ENCODE measurements at places on chromosomes 2 and 18.

DNA sequence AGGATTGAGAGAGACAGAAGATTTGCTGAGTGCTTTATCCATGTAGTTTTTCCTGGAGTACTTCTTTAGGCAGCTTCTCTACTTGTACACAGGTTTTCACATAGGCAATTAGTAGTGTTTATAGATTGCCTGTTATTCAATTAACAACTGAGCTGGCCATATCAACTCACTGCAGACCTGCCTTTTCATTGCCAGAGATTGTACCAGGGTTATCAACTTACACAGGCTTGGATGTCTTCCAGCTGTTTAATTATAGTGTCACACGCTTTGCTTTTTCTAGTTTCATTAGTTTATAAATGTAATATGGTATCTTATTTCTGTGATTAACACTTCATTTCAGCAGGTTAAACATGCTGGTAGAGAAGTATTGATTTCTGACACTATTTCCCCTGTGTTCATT is 125.9 kb downstream of the GPD2 start:
- DNase-seq: peak; percentile 89

- DNase-seq: no peak
Measured at GRCh38 chr2:162174746-162175145, 22.7 kb upstream of the GCG start.

DNA sequence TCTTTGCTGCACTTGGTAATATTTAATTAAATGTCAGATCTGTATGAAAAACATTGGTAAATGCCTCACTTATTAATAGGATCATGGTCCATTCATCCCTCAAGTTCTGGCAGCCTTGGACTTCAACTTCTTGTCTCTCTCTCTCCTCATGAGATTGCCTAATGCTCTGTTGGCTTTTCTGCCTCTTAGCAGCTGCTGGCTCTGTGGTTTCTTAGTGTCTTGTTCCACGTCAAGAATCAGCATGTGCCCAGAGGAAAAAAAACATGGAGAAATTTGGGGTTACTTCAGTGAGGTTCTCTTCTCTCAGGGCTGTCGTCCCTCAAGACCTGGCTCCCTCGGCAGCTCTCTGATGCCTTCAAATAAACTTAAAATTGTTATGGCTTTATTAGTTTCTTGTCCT is 75.4 kb downstream of the TAF4B start:
- DNase-seq: no peak

- DNase-seq: peak; percentile 12
Measured at GRCh38 chr2:130391872-130392670, 36.2 kb downstream of the PTPN18 start.

DNA sequence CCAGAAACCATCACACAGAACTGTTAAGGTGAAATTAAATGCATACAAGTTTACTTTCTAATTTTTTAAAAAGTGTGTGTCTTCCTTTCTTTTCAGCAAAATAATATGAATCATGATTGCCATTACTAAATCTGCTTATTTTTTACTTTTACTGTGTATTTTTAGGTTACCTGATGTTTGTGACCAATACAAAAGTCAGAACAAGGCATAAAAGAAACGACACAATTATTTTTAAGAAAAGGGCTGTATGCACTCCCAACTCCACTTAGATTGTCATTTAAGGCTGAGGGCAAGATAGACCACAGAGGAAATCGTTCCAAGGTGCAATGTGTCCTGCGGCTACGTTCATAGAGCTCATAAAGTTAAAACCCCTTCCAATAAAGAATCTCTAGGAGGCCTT is 797.0 kb downstream of the TDRD15 start:
- DNase-seq: no peak

GRCh38 chr2:105081006-105081601 is 43.2 kb downstream of the MRPS9 start:
- DNase-seq: no peak

GRCh38 chr2:113178069-113178746 is 4.4 kb downstream of the PSD4 start:
- DNase-seq: no peak

- no peak for DNase-seq
Measured at GRCh38 chr2:236847023-236847422, 238.7 kb upstream of the COPS8 start.

DNA sequence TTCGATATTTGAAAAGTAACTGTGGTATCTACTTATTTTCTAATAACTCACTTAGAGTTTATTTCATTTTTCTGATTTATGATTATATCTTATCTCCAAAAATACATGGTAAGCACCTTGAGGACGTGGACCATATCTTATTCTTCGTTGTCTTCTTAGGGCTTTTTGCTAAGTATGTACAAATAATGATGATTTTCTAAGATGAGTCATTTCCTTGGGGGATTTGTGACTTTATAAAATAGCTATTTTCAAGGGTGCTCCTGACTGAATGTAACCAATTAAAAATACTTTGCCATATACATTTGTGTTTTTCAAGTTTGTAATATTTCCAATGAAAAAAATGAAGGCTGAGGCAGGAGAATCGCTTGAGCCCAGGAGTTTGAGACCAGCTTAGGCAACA is 56.3 kb downstream of the GREB1L start:
- no peak for DNase-seq

DNA sequence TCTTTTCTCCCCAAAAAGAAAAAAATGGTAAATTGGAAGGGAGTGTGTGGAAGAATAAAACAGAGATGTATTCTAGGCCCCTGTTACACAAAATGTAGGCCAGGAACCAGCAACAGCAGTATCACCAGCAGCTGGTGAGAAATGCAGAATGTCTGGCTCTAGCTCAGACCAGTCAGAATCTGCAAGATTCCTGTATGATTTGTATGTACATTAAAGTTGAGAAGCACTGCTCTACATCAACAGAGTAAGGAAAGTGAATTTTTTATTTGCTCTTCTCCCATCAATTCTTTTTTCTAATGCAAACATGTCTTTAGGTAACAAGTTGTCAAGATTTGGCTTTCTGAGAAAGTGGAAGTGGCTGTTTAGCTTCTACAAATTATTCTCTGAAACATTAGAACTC is 235.4 kb upstream of the FANCL start:
- no peak for DNase-seq

- DNase-seq: peak; percentile 42
Measured at GRCh38 chr2:191166111-191166755, 15.4 kb upstream of the STAT4 start.

DNA sequence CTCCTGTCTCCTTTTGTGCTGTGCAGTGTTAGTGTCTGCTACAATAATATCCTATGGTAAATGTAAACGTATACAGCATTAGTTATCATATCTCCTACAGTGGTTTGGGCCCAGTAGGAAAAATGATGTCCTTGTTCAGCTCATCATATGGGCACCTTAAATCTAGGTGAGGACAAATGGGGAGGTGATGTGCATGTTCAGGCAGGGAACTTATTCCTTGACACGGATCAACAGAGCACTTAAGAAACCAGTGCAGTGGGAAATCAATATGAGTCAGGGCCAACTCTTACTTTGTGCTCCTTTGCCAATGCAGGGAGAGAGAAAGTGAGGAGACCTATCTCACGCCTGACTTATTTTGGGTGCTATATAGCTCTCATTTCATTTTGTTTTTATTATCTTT is 76.4 kb downstream of the KLHL14 start:
- DNase-seq: no peak

- no peak for DNase-seq
Measured at GRCh38 chr2:219230059-219230540, 494 bp downstream of the ANKZF1 start.

DNA sequence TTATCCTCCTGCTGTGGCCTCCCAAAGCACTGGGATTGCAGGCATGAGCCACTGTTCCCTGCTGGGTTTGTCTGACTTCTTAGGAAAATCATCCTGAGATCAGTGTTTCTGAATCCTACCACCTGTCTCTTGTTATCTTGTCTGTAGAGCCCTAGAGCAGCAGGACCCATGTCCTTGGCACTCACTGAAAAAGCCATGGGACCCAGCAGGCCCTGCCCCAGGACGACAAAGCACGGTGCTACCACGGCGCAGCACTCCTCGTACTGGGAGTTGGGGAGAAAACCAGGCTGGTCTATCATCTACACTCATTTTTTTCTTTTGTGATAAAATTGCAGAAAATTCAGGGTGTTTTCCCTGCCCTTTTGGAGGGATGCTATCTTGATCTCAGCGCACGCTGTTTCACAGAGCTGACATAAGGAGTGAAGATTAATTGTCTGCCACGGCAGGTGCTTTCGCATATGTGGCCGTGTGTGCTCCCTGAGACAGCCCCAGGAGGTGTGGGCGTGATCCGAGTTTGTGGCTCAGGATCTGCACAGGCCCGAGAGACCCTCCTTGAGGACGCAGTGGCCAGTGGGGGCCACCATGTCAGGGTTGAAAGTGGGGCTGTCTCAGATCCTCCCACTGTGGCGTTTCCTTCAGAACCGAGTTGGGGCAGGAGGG is 179.1 kb downstream of the LDLRAD4 start:
- no peak for DNase-seq

DNA sequence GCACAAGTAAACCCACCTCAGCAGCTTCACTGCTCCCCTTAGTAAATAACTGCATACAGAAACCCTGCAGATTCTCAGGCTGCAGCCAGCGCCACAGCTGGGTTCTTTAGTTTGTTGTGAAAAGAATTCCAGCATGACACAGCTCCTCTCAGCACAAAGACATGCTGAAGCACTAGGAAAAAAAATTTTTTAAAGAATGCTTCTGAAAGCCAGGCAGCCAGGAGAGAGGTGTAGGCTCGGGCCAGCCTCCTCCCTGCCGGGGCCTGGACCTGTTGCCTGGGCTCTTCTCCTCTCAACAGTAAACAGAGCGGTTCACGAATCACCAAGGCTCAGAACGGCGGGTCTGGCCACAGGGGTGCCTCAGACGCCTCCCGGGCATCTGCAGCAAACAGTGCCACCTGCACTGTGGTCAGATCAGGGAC is 95.7 kb upstream of the POU3F3 start:
- DNase-seq: no peak

DNA sequence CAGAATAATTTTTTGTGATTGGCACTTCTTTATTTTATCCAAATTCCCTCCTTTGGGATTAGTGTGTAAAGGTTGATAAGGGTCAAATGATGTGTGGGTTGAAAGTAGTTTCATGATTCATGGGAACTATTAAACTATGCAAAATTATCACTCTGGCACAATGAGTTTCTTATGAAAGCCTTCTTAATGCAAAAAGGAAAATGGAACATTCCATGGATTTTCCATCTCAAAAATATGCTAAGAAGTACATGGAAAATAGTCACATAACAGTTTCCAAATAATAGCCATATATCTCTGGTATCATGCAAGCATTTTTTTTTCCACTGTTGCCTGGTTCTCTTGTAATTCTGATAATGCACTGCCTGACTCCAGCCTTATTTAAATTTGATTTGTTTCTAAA is 639.7 kb downstream of the NR4A2 start:
- DNase-seq: no peak

DNA sequence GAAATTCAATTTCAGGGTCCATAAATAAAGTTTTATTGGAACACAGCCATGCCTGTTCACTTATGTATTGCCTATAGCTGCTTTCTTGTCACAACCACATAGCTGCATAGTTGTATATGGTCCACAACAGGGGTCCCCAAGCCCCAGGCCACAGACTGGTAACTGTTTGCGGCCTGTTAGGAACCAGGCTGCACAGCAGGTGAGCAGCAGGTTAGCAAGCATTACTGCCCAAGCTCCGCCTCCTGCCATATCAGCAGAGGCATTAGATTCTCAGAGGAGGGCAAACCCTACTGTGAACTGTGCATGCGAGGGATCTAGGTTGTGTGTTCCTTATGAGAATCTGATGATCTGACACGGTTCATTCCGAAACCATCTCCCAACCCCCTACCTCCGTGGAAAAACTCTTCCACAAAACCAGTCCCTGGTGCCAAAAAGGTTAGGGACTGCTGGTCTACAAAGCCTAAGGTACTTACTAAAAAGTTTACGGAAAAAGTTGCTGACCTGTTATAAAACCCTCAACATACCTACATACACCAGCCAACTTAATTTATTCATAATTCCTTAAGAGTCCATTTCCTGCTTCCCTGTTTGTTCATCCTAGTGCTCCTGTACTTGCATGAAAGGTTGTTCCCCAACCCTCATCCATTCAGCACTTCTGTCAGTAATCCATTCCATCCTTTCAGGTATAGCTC is 40.1 kb downstream of the NDUFAF7 start:
- DNase-seq: no peak

DNA sequence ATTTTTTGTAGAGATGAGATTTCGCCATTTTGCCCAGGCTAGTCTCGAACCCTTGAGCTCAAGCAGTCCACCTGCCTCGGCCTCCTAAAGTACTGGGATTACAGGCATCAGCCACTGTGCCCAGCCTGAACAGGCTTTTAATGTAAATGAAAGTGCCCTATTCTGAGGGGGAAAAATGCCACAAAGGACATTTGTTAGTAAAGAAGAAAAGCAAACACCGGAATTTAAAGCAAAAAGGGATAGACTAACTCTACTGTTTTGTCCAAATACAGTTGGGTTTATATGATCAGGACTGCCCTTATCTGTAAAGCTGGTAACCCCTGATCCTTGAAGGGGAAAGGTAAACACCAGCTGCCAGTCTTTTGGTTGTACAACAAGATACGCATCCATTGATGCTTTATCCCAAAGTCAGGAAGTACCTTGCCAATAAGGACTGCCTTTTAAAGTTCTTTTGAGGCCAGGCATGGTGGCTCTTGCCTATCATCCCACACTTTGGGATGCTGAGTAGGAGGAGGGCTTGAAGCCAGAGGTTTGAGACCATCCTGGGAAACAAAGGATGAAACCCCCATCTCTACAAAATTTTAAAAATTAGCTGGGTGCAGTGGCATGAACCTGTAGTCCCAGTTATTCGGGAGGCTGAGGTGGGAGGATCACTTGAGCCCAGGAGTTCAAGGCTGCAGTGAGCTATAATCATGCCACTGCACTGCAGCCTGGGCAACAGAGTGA is 13.1 kb downstream of the CLEC4F start:
- no peak for DNase-seq

DNA sequence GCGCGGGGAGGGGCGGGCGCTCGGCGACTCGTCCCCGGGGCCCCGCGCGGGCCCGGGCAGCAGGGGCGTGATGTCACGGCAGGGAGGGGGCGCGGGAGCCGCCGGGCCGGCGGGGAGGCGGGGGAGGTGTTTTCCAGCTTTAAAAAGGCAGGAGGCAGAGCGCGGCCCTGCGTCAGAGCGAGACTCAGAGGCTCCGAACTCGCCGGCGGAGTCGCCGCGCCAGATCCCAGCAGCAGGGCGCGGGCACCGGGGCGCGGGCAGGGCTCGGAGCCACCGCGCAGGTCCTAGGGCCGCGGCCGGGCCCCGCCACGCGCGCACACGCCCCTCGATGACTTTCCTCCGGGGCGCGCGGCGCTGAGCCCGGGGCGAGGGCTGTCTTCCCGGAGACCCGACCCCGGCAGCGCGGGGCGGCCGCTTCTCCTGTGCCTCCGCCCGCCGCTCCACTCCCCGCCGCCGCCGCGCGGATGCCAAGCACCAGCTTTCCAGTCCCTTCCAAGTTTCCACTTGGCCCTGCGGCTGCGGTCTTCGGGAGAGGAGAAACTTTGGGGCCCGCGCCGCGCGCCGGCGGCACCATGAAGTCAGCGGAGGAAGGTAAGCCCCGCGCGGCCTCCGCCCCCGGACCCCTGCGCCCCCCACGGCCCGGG is at the start of gene NFATC1:
TSS of gene NFATC1 (plus strand) at position 170 of the 644 bp plus-strand sequence. CDS start at position 465, 295 bp downstream.
- DNase-seq: peak; percentile 64

- no peak for DNase-seq
Measured at GRCh38 chr2:195270466-195271039, 386.5 kb upstream of the SLC39A10 start.

Measured in NCI-H1105 (cell line).